ENCODE measurements at places on chromosomes 6 and 20.

- no peak for DNase-seq
Observed at GRCh38 chr6:158816803-158817727, 2.1 kb downstream of the EZR start.

- DNase-seq, result no peak
Observed at GRCh38 chr6:159080217-159080976, 35.6 kb upstream of the TAGAP start.

DNA sequence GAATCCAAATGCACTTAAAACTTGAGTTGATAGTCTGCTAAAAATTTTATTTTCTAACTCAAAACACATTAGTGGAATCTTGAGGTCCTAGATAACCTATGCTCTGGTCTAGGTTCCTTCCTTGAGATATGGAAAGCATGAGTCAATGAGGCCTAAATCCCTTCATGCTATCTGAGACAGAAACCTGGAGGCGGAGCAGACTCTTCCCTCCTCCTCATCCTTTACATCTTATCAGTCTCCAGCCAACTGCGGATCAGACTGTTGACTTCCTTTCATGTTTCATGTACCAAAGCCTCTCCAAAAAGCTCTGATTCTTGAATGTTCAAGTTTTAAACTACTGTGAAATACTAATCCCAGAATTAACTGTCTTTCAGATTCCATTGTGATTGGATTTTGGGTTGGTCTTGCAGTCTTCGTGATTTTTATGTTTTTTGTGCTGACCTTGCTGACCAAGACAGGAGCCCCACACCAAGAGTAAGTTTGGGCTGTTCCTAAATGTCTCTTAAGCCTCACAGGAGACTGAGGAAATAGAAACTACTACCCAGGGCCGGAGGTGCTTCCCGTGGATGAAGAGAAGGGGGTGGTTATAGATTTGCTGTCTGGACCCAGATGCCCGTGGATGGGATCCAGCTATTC, 29.1 kb downstream of the MRAP2 start:
- DNase-seq, result no peak

DNA sequence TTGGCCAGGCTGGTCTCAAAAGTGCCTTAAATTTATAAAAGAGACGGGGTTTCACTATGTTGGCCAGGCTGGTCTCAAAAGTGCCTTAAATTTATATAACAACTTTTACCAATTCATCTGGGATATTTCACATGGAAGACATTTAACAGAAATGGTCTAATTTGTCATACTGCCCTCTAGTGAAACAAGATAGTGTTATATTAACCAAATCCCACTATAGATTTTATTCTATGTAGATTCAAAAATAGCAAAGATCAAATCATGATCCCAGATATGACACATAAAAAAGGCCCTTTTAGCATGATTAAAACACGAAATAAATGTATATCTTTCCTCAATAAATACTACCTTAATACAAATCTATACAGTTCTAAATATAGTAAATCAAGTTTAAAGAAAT, 102.8 kb upstream of the TFAP2D start:
- no peak for DNase-seq

GRCh38 chr20:11721411-11721810, 196.3 kb upstream of the BTBD3 start:
- no peak for DNase-seq

GRCh38 chr6:33314515-33314942, 651 bp upstream of the TAPBP start:
- no peak for DNase-seq

GRCh38 chr20:47524015-47524784, 22.5 kb downstream of the NCOA3 start:
- DNase-seq, result no peak

- no peak for DNase-seq
Observed at GRCh38 chr20:41422953-41423352, 56.3 kb upstream of the EMILIN3 start.

GRCh38 chr20:18390201-18390600, 76.6 kb downstream of the DZANK1 start:
- no peak for DNase-seq

GRCh38 chr20:16904751-16905150, 156.6 kb downstream of the OTOR start:
- DNase-seq, result no peak

DNA sequence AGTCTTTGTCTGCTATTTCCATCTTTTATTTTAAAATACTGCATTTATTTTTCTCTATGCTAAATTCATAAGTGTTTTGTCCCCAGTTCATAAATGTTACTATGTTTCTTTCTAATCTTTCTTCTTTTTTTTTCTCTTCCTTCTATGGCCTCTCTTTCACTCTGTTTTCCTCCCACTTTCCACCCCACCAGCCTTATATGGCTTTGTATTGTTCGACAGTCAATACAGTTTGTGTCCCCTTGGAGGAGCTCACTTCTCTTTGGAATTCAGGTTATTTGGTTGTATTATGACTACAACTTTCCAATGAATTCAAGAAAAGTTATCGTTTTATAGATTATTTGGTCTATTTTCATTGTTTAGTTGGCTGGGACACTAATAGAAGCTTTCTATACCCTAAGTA, 393.5 kb downstream of the NKAIN2 start:
- no peak for DNase-seq

- no peak for DNase-seq
Observed at GRCh38 chr20:57391439-57392301, 474 bp downstream of the RBM38 start.
